Psoas muscle (tissue), 8 donors: ENCODE measurements at places on chromosomes 16 and 17. TPM values are rescaled to one million over a fixed set of nuclear protein-coding genes. Genes with fewer than 3 reads are reported as not detected.

DNA sequence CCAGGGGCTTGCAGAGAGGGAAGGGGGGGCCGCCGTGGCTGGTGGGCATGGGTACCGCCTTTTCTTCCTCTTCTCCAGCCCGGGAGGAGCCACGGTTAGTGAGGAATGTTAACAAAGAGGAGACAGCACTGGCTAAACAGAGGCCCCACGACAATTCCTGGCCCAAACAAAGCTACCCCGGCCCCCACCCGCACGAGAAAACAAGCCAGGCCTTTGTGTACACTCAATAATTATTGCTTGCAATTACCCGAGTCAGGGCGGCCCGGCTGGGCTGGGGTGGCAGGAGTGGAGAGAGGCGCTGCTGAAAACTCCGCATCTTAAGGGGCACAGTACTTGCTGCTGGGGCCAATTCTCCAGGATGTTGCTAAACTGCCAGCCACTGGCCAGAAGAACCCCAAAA, 56.4 kb downstream of the IRX5 start:
- H3K36me3 ChIP-seq: no peaks in the 10 kb centered on the region
- no peaks in the 10 kb centered on the region for H3K4me1 ChIP-seq
- H3K27ac ChIP-seq: no peak overlapping the region

DNA sequence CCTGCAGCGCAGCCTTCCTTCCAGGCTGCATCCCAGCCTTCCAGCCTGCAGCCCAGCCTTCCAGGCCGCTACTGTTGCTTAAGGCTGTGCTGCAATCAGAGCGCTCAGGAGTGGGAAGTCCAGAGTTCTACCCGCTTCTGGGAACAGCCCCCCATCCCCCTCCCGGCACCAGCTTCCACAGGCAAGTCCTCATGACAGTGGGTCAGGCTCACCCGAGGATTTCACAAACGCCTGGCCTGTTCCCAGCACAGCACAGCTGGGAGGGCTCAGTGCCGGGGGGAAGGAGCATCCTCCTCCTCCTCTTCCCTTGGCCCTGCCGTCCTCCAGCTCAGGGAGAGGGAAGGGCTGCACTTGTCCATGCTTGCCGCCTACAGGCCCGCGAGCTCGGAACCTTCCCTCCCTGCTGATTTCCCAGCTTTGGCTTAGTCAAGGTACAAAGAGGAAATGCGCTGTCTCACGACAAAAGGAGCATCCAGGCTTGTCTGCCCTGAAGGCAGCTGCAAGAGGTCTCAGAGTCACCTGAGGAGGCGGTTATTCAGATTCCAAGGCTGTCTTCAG, 8.3 kb downstream of the SOCS3 start:
- peak; percentile 98 for DNase-seq
- H3K27me3 ChIP-seq: no peaks in the 10 kb centered on the region
- H3K27ac ChIP-seq: peak overlapping the region; percentile 88
- peaks cover 5% of the 10 kb centered on the region for H3K36me3 ChIP-seq
- no peak overlapping the region for H3K4me3 ChIP-seq

GRCh38 chr16:46746821-46747776, 1.0 kb downstream of the MYLK3 start:
- H3K36me3 ChIP-seq: no peaks in the 10 kb centered on the region
- peak overlapping the region; percentile 15 for H3K4me3 ChIP-seq
- no peaks in the 10 kb centered on the region for H3K27me3 ChIP-seq
- H3K4me1 ChIP-seq: peaks cover 36% of the 10 kb centered on the region
- peak overlapping the region; percentile 76 for H3K27ac ChIP-seq

DNA sequence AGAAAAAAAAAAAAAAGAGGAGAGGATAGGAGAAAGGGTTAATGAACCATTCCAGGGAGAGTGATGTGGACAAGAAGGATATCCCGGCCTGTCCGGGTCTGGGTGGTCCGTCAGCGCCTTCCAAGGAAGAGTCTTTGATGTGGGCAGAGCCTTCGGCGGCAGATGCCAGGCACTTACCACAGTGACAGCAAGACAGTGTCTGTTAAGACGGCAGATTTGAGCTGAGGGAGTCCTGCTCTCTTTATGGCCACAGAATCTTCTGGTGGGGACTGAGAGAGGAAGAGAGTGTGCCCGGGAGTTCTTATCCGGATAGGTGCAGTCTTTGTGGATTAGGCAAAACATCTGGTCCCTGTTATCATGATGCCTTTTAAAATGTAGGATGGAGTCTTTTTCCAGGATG, 95.2 kb downstream of the ZDHHC7 start:
- H3K27ac ChIP-seq: no peak overlapping the region
- H3K36me3 ChIP-seq: no peaks in the 10 kb centered on the region
- peaks cover 6% of the 10 kb centered on the region for H3K4me1 ChIP-seq
- no peaks in the 10 kb centered on the region for H3K27me3 ChIP-seq
- no peak for DNase-seq

ABCA10 gene
- 5.0 TPM for total RNA-seq

COL1A1 gene
- total RNA-seq: 10.2 TPM

- H3K4me3 ChIP-seq: no peak overlapping the region
- no peaks in the 10 kb centered on the region for H3K27me3 ChIP-seq
- peaks cover 5% of the 10 kb centered on the region for H3K36me3 ChIP-seq
- no peak overlapping the region for H3K27ac ChIP-seq
Measured at GRCh38 chr17:29248845-29249244, 2.2 kb downstream of the CRYBA1 start.

DNA sequence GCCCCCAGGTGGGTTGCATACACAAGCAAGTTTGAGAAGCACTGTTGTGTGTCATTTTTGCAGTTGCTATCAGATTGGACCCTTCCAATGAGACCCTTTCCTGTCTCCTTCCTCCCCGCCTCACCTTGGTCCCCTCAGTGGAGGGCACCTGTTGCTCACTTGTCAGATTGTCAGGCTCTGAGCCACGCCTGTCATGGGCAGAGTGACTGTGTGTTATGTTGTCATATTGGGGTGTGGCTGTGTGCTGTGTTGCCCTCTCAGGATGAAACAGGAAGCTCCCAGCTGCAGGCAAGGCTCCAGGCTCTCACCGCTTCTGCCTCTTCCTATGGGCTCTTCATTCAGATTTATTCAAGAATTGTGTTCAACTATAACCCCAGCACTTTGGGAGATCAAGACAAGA, 302.9 kb downstream of the CPPED1 start:
- no peak overlapping the region for H3K4me3 ChIP-seq
- DNase-seq: no peak
- no peak overlapping the region for H3K27ac ChIP-seq
- no peaks in the 10 kb centered on the region for H3K36me3 ChIP-seq
- no peaks in the 10 kb centered on the region for H3K27me3 ChIP-seq
